ENCODE measurements at places on chromosomes 2 and 18.

DNA sequence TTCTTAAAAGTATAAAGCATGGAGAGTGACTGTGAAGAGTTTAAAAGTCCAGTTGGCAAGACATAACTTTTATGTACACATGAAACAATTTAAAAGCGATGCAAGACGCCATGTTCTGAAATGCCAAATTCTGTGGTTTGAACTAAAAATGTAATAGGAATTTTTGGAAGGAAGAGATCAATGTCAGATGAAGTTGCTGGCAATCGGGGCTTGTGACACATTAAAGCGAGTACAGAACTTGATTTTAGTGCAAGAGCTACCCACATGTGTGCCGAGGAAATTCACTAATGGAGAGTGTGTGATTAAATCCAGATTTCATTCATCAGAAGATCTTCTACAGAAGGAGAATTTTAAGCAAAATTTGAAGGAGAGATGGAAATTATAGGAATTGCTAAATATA lies 220.2 kb upstream of the CCDC68 start:
- DNase-seq, result no peak

- no peak for DNase-seq
These were observed 284.1 kb downstream of the PHLPP1 start for GRCh38 chr18:62999392-62999791.

DNA sequence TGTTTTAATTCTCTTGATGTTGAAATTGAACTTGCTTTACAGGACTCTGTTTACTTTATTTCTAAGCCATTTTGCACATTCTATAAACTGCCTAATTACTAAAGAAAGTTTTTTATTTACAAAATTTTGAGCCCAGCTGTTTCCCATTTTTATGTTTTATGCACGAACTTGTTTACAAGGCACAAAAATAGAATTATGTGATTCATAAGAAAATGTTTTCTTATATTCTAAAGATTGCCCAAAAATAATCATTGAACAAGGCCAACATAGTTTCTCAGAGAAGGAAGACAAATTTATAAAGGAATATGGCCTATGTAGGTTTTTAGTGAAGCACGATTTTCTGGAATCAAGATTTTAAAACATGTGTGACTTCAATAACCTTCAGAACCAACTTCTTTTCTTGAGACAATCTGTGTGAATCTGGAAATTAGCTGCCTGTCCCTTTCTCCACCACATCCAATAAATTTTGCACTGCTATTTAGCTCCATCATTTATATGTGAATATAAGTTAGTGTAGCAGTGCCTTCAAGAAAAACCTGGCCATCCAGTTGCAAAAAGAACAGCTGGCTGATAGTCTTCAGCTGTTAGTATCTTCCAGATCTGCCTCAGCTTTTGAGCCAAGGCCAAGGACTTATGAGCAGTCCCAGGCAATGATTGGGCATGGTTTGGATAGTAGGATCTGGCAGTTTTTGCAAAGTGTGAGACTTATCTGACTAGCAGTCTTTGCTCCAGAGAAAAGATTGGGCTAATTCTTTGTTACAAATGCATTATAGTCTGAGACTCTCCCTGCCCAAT lies 253.2 kb upstream of the COL3A1 start:
- no peak for DNase-seq

- DNase-seq, result no peak
These were observed 2008.4 kb upstream of the PIK3C3 start for GRCh38 chr18:39946623-39947061.

GRCh38 chr2:109030870-109031475 lies 42.0 kb upstream of the EDAR start:
- no peak for DNase-seq

Data from NCI-H526 treated with DMSO at 0.1 percent for 48 hours (cell line).